CD4-positive, alpha-beta T cell (primary cell): ENCODE measurements at places on chromosomes 7 and 10. TPM values are rescaled to one million over a fixed set of nuclear protein-coding genes. Genes with fewer than 3 reads are reported as not detected.

Gene CDNF
- total RNA-seq, result 3.2 TPM

Gene BHLHA15
- total RNA-seq, result not detected

Gene KCNH2
- 2.3 TPM for total RNA-seq

Gene RHOBTB1
- total RNA-seq, result not detected

- no peak overlapping the region for H3K4me3 ChIP-seq
Measured at GRCh38 chr10:91551856-91552255, 81.0 kb downstream of the PPP1R3C start.

DNA sequence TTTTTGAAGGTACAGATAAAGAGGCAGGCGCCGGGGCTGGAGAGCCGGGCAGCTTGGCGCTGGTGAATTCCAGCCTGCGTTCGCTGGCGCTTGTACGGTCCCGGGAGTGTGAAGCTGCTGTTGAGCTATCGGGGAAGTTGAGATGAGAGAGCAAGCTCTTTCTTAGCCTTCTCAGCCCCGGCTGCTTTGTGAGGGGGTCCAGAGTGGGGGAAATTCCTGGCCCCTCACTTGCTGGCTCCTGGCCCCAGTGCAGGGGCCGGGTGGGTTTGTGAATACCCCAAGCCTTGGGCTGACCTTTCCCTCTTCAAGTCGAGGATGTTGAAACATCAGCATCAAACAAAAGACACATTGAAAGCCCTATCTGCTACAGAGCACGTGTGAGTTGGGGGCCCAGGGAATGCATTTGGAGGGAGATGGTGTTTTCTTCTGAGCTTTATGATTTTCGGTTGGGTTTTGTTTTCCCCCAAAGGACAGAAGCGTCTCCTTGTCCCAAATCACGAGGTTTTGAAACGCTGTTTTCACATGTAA is 2.7 kb downstream of the ZMIZ1 start:
- H3K4me1 ChIP-seq, result peaks cover 59% of the 10 kb centered on the region
- no peaks in the 10 kb centered on the region for H3K27me3 ChIP-seq
- no peaks in the 10 kb centered on the region for H3K36me3 ChIP-seq
- no peak for DNase-seq

GRCh38 chr7:32143301-32143700 is 73.1 kb upstream of the PDE1C start:
- H3K27me3 ChIP-seq, result no peaks in the 10 kb centered on the region
- no peak overlapping the region for H3K4me3 ChIP-seq
- DNase-seq, result no peak
- H3K36me3 ChIP-seq, result no peaks in the 10 kb centered on the region
- no peaks in the 10 kb centered on the region for H3K4me1 ChIP-seq

DNA sequence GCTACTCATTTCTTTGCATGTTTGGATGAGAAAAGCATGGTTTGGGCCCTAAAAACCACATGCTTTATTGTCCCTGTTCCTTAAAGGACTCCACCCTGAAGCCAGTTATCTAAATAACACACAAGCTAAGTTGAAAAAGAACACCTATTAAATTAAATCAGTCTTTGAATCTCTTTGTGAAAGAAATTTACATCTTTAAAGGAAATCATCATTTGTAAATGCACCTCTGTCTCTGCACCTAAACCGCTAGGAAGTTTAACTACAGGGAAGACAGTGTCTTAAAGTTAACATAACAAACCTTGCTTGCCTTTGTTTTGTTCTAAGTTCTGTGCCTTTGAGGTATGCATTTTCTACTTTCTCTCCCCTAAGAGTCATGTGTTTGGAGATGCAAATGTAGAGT is 52.6 kb downstream of the HTR7 start:
- no peak for DNase-seq
- no peaks in the 10 kb centered on the region for H3K36me3 ChIP-seq
- H3K4me3 ChIP-seq, result no peak overlapping the region
- H3K27ac ChIP-seq, result no peak overlapping the region
- H3K4me1 ChIP-seq, result no peaks in the 10 kb centered on the region

DNA sequence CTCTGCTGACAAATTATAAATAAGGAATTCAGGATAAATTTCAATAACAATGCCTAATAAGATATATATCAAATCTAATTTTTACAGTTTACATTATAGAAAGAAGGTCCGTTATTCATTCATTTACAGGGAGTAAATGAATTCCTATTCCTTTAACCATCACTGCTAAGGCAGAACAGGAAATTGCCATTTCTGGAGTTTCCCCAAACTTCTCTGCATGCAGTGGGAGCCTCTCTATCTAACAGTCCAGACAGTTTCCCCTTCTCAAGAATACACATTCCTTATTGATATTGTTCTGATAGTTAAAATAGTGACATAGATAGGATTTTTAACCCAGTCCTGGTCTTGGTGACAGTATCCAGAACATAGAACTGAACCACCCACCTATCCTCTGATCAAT is 24.3 kb downstream of the MKI67 start:
- H3K27me3 ChIP-seq, result no peaks in the 10 kb centered on the region
- H3K4me1 ChIP-seq, result peaks cover 28% of the 10 kb centered on the region
- no peak overlapping the region for H3K27ac ChIP-seq
- H3K4me3 ChIP-seq, result no peak overlapping the region

DNA sequence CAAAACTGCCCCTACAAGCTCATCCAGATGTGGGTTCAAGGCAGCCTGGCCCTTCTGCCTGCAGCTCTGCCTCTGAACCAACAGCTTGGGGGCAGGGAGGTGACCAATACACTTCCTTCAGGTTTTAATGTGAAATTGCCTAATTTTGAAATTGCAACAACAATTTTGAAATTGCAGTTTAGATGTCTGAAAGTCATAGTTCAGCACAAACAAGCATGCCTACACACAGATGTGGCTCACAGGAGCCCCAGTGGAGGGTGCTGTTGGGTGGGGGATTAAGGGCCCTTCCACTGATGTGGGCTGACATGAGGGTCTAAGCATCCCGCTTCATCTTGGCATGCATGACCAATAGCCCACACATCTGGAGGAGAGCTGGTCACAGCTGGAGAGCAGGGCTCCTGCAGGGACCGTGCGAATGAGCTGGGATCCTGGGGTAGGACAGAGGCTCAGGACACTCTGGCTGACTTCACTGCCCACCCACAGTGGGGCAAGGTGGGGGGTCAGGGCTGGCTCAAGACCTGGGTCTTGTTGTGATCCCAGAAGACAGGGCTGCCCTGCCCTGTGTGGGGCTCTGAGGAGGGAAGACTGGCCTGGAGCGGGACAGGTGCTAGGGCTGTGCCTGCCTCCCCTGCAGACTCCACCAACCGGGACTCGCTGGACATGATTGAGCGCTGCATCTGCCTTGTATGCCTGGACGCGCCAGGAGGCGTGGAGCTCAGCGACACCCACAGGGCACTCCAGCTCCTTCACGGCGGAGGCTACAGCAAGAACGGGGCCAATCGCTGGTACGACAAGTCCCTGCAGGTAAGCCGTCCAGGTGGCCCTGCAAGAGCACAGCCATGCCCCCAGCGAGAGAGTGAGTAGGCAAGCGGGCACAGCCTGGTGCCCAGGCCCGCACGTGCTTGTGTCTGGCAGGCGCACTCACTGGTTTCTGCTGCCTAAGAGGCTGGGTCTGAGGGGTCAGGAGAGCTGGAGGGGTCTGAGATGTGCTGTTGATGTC is 32.3 kb downstream of the CHAT start:
- H3K27ac ChIP-seq, result no peak overlapping the region
- no peak overlapping the region for H3K4me3 ChIP-seq
- DNase-seq, result no peak
- H3K4me1 ChIP-seq, result peaks cover 4% of the 10 kb centered on the region
- peaks cover 7% of the 10 kb centered on the region for H3K27me3 ChIP-seq

- H3K36me3 ChIP-seq, result no peaks in the 10 kb centered on the region
- H3K4me1 ChIP-seq, result no peaks in the 10 kb centered on the region
- H3K27me3 ChIP-seq, result no peaks in the 10 kb centered on the region
- H3K27ac ChIP-seq, result no peak overlapping the region
Measured at GRCh38 chr10:130844310-130844709, 467.2 kb downstream of the TCERG1L start.

DNA sequence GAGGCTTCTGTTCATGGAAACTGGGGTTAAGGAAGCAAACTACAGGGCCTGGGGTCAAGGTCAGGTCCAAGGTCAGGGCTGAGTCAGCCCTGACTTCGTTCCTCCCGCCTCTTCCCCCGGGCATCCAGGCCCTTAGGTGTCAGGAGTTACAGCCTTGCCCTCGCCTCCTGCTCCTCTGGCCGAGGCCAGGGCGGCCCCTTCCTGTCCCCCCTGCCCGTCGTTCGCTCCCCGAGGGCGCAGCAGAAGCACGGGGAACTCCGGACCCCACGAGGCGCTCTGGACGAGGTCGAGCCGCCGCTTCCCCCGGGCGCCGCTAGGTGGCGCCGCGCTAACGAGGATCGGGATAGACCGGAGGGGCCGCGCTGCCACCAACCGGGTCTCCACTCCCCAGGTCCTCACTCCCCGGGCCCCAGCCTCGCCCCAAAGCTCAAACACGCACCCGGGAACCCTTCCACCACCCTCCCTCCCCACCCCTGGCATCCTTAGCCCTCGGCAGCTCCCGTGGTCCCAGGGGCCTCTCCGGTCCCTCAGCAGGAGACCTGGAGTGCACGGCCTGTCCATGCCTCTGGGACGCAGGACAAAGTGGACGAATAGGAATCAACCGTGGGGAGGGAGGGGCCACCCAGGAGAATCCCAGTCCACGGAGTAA is 59.2 kb upstream of the MYL10 start:
- H3K4me1 ChIP-seq, result peaks cover 8% of the 10 kb centered on the region
- no peaks in the 10 kb centered on the region for H3K36me3 ChIP-seq
- peak; percentile 78 for DNase-seq
- peak overlapping the region; percentile 2 for H3K4me3 ChIP-seq

- DNase-seq, result no peak
- no peak overlapping the region for H3K4me3 ChIP-seq
- H3K27me3 ChIP-seq, result no peaks in the 10 kb centered on the region
- H3K27ac ChIP-seq, result no peak overlapping the region
Measured at GRCh38 chr7:69937097-69937496, 338.8 kb downstream of the AUTS2 start.

- H3K27ac ChIP-seq, result no peak overlapping the region
- H3K4me3 ChIP-seq, result no peak overlapping the region
- H3K27me3 ChIP-seq, result no peaks in the 10 kb centered on the region
- no peaks in the 10 kb centered on the region for H3K4me1 ChIP-seq
- no peaks in the 10 kb centered on the region for H3K36me3 ChIP-seq
Measured at GRCh38 chr10:62492012-62492869, 118.1 kb downstream of the ZNF365 start.

DNA sequence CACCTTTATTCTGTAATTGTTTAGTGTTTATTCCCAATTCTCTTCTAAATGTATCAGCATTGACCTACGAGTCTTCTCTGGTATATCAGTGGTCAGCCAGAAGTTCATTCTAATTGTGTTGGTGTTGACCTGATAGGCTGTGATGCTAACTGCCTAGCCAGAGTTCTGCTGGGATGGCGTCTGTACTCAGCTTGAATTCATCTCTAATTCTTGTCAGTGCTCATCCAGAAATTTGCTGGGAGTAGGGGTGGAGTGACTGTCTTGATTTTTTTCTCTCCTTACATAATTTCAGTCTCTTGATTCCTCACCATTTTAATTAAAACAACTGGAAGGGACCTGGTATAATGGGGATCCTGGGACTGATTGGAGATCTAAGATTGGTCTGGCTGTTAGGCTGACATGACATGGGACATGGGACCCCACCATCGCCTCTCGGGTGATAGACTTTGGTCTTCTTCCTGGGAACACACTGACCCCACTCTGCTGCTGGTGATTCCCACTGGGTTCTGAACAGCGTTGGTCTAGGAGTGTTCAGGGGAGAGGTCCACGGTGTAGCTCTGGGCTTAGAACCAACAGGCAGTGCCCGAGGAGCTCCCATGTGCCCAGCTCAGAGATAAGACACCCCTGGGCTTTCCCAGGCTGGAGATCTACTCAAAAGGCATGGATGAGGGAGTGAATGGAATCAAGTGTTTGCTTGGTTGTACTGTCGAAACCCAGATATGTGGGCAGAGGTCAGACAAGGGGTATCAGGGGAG is 3.8 kb downstream of the NEURL1 start:
- peaks cover 10% of the 10 kb centered on the region for H3K4me1 ChIP-seq
- peaks cover 20% of the 10 kb centered on the region for H3K27me3 ChIP-seq
- no peak for DNase-seq
